ENCODE measurements at places on chromosomes 7 and 10.

DNA sequence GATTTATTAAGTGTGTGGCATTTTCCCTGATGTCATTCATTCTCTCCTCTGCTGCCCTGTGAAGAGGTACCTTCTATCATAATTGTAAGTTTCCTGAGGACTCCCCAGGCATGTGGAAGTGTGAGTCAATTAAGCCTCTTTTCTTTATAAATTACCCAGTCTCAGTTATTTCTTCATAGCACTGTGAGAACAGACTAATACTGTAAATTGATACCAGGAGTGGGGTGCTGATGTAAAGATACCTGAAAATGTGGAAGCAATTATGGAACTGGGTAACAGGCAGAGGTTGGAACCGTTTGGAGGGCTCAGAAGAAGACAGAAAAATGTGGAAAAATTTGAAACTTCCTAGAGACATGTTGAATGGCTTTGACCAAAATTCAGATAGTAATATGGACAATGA is 711.8 kb upstream of the GRM3 start:
- no peak for DNase-seq

GRCh38 chr7:29924006-29924405 is 65.6 kb downstream of the SCRN1 start:
- no peak for DNase-seq

GRCh38 chr7:95520136-95520535 is 34.4 kb downstream of the ASB4 start:
- no peak for DNase-seq

DNA sequence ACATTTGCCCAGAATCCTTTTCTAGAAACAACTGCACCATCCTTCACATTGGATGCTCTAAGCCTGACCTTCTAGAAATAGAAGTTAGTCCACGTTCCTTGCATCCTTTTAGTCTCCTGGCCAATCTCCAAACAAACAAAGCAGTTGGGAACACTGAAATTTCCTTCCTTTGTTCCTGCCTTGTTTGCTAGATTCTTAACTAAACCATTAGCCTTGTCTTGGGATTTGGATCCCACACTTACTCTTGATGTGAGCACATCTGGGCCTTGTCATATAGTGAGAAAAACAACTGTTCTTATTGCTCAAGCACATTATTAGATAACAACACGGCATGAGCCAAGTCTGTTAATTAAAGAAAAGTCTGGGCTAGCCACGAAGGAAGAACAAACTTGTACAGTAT is 319.3 kb upstream of the GHITM start:
- no peak for DNase-seq

DNA sequence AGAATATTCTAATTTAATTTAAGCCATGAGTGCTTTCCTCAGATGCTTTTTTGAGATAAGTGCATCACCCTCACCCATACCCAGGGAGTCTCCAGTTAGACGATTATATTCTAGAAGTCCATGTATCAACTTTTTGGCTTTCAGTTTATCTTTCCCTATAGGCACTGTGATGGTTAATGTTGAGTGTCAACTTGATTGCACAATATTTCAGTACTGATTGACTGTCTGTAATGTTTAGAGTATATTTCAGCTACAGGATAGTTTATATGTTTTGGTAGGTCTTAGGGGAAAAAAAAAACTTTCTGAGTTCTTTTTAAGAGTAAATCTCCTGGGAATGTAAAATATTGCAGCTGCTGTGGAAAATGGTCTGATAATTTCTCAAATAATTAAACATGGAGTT is 535.4 kb downstream of the ADRA2A start:
- DNase-seq = no peak

- no peak for DNase-seq
These were observed 96.4 kb upstream of the CACNA2D1 start for GRCh38 chr7:82539969-82540368.

GRCh38 chr7:15780271-15780670 is 93.8 kb upstream of the MEOX2 start:
- DNase-seq = no peak
